Activated T-helper 9 cell treated with anti-CD3 and anti-CD28 coated beads, Interleukin-2, amount 50 U/mL, for 16 hours (primary cell): ENCODE measurements at places on chromosomes 1 and 21.

DNA sequence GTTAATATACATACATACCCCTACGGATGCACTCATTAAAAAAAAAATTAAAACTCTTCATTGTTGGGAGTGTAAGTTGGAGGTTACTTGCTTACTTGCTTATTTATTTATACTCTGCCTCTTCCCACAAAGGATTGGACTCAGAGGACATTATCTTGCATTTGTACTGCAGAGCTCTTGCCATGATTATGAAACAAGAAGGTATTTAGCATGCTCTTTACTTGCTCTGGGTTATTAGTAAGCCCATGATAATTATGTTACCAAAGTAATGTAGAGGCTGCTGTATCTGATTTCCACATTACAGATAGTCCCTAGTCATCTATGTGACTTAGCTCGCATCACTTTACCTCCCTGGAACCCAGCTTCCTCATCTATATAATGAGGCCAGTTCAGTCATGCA, 355.1 kb upstream of the PTBP2 start:
- DNase-seq = no peak

DNA sequence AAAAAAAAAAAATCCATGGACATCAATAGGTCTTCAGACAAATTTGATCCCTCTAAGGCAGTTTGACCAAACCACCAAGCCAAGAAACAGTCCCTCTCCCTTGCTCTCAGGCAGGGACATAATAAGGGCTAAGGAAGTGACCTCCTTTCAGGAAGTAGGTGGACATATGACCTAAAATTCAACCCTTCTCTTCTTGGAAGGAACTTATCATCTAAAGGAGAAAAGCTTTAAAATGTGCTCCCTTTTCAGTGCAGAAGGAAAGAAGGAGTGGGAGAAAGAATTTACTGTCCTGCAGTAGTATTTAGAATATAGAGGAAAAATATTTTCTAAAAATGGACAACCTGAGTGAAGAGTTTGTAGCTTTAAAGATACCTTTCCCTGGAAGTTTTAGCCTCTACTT, 118.1 kb downstream of the DTL start:
- DNase-seq = no peak

- DNase-seq = no peak
Observed at GRCh38 chr1:157142765-157143423, 4.7 kb upstream of the ETV3 start.

DNA sequence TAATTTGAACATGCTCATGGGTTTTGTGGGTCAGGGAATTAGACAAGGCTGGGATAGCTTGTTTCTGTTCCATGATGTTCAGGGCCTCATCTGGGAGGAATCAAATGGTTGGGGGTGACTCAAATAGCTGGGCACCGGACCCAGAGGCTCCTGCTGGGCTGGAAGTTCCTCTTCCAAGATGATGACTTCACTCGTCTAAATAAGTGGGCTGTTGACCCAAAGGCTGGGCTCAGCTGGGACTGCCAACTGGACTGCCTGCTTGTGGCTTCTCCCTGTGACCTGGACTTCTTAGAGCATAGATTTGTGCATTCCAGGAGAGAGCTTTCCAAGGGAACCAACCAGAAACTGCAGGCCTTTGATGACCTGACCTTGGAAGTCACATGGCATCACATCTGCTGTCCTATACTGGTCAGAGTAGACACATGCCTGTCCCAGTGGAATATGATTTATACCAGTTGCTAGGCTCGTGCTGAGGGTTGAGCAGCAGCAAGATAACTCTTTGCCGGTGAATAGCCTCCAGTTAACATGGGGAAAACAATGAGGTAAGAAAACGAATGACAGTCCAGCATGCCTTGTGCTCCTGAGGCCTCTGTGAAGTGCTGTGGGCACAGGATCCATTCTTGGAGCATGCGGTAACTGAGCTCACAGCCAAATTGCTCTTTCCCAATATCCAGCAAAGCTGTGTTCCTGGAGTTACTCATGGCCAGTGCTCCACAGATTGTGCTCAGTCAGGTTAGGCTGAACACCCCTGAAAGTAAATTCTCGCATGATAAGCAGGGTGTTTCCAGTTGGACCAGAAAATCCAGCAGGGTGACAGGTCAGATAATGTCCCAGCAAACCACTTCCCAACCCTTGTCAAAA, 272.9 kb upstream of the TMEM51 start:
- DNase-seq = no peak

- DNase-seq = no peak
Observed at GRCh38 chr1:170661646-170662411, 2.1 kb upstream of the PRRX1 start.

GRCh38 chr1:189678779-189679178, 798.9 kb downstream of the BRINP3 start:
- DNase-seq = no peak

DNA sequence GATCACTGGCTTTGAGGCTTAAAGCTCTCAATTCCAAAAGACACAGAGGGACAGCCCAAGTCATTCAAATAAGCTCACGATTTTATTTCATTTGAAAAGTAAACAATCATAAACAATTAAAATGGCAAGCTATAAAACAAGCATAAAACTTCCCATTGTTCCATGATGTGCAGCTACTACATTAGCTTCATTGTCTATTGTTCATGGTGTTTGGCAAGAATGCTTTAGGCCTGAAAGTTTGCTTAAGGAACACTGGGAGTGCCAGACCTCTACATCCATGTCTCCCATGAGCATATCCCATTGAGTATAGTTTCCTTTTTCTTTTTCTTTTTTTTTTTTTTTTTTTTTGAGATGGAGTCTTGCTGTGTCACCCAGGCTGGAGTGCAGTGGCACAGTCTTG, 286.1 kb upstream of the ESRRG start:
- DNase-seq = no peak

DNA sequence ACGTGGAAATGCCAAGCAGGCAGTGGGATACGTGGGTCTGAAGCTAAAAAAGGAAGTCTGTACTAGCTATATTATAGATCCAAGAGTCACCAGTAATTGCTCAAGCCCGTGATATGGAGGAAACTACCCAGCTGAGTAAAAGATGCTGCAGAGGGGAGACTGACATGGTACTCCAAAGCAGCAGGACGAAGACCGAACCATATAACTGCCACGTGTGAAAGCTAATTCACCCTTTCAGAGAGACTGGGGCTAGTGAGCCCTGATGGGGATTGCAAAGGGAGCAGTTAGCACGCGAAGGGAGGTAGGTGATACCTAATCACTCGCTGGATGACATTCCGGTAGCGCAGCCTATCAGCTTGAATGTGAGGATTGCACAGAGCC, 316 bp downstream of the AP4B1 start:
- DNase-seq = no peak

DNA sequence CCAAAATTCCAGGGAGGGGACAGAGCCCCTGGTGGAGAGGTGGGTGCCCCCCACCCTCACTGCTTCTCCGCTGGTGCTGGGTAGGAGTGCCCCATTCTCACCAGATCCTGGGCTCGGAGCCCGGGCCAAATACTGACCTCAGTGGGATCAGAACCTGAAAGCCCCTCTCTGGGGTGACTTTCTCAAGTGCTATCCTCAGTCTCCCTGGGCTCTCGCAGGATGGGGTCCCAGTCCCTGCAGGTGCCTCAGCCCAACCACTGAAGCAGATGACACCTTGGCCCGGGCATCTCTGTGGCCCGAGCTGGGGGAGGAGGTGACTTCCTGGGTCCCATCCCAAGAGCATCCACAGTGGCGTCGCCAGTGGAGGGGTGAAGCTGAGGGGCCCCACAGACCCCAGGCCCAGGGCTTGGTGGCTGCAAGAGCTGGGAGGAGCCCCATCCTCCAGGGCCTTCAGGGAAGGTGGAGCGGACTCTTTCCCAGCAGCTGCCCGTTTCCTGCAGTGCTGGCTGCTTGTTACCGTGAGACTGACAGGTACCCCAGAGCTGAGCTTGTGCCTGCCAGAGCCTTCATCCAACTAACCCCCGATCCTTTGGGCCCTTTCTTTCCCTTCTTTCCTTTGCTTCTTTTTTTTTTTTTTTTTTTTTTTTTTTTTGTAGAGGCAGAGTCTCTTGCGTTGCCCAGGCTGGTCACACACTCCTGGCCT, 3.9 kb upstream of the FNDC10 start:
- no peak for DNase-seq

- no peak for DNase-seq
Observed at GRCh38 chr1:34165422-34165921, 442 bp upstream of the CSMD2 start.

GRCh38 chr1:37477198-37477931, 3.0 kb downstream of the ZC3H12A start:
- peak; percentile 81 for DNase-seq

GRCh38 chr1:235404190-235404589, 37.0 kb downstream of the TBCE start:
- DNase-seq = no peak

DNA sequence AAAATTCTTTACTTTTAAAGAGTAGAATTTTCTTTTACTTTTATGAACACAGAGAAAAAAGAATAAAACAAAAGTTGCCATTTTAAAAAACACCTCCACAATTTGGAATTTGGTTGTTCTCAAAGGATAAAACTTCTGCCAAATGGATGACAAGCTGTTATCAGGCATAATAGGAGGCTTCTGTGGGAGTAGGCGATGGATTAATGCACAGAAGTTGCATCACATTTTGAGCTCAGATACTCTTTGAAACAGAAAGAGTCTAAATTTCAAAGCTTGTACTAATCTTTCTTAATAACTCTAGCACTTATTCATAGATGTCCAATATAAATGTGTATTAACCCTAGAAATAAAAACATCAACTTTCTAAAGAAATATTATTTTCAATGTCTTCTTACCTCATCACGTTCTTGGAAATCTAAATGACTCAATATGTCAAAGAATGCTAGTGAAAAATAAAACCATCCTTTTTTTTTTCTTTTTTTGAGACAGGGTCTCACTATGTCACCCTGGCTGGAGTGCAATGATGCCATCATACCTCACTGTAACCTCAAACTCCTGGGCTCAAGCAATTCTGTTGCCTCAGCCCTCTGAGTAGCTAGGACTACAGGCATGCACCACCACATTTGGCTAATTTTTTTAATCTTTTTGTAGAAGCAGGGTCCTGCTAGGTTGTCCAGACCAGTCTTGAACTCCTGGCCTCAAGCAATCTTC, 112.8 kb upstream of the USP25 start:
- DNase-seq = no peak

DNA sequence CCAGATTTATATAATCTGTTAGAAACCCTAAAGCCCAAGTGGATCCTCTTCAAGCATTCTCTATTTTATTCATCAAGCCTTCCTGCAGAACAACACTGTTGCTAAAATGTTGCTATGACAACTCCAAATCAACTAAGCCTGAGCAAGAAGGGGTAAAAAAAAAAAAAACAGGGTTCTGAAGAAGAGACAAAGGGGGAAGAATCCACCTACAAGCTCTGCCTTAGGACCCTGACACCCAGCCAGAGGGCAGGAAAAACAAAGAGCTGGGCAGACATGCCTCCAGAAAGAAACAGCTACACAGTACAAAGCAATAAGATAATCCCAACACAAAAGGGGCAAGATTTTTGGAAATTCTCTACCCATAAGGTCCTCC, 1.3 kb downstream of the USF1 start:
- no peak for DNase-seq

- no peak for DNase-seq
Observed at GRCh38 chr1:116942344-116942743, 32.6 kb downstream of the PTGFRN start.

- no peak for DNase-seq
Observed at GRCh38 chr21:32991361-32991760, 34.4 kb upstream of the OLIG2 start.

DNA sequence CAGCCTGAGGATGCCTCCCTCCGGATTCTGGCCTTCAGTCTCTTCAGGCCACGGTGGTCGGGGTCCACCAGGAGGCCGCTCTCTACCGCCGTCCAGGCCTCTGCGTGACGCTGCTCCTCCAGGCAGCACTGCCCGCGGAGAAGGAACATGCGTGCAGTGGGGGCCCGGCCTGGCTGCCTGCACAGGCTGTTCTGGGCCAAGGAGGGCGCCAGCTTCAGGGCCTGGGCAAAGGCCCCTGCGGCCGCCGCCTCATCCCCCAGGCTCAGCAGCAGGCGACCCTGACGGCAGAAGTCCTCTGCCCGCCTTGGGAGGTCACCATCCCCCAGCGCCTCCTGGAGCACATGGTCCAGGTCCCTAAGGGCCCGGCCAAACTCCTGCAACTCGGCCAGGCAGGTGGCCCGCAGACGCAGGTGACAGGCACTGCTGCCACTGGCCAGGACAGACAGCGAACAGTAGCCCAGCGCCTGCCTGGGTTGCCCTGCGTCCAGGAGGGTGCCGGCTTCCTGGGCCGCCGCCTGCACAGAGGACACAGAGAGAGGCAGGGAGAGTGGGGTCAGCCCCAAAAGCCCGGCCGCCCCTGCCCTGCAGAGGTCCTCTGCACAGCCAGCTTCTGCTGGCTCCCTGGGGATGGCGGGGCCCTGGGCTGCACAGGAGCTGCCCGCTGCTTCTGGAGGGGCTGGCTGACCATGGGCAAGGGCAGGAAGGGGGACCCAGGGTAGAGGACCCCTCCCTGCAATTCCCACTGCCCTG, 8.7 kb upstream of the MMEL1 start:
- no peak for DNase-seq

- no peak for DNase-seq
Observed at GRCh38 chr1:8407652-8408051, 89.7 kb downstream of the SLC45A1 start.

DNA sequence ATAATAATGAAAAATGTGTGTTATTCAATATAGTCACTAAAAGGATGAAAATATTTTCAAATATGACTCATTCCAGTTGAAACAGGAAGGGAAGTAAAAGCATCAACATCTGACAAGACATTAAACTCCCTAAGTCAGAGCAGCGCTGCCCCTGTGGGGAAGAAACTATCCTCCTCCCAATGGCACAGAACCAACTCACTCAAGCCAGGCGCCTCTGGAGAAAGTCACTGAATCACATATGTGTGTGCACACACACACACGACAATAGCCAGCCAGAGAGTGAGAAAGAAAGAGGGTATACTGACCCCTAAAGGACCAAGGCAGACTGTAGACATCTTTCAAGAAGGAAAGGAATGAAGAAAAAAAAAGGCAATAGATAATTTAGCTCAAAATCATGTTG, 126.9 kb downstream of the SETD4 start:
- DNase-seq = no peak

DNA sequence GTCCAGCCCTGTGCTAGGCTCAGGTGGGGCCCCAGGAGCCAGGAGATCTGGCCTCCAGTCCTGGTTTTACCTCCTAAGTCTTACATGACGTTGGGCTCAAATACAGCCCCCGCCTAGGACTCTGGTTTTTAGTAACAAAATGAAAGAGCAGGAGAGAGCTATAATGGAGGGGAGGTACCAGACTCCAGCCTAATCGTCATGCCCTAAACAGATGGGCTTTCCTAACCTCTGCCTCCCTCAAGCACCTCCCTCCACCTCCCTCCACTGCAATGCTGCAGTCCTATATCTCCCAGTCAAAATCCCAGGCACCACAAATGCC, 28.6 kb downstream of the TTC39A start:
- DNase-seq = no peak

GRCh38 chr1:78004719-78005447, at the start of gene DNAJB4:
Gene DNAJB4, plus strand, starts transcription at chr1:78004939. Its CDS starts 172 bp downstream, at chr1:78005111.
- DNase-seq = peak; percentile 26

DNA sequence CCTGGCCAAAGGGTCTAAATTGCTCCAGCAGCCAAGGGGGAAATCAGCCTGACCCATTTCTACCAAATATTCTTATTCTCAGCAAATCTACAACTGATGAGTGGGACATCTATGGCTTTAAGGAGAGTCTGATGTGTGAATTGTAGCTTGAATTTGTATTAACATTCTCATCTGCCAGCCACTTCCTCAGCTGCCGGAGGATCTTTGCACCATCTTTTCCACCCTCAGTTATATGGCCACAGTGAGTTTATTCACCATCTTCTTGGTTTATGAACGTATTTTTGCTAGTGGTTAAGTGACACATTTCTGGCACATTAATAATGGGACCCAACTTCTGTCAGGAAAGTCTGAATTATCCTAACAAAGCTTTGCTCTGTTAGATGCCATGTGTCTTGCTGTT, 69.6 kb downstream of the COLGALT2 start:
- DNase-seq = no peak

GRCh38 chr1:41500781-41501518, 16.5 kb upstream of the EDN2 start:
- no peak for DNase-seq
